ENCODE measurements at places on chromosomes 1 and 21.

DNA sequence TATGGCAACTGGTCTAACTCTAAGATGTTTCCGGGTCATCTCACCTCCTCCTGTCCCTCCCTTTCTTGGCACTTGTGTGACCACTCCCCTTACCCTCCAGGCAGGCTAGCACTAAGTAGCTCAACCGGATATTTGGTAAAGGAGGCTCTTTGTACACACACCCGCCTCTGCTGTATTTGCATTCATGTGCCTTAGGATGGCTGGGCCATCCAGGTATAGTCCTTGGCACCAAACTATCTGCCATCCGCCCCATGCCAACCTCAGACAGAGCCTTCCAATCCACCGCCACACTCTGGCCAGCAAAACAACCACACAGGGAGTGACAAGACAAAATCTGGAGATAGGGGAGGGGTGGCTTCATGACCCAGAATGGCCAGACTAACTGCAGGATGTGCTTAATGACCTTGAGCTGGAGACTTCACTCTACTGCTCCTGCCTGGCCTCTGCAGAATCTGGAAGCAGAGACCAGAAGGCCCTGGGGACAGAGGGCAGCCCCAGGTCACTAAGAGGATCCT lies 59.5 kb downstream of the CDK18 start:
- DNase-seq = no peak

- no peak for DNase-seq
These were observed 197.2 kb downstream of the NFIA start for GRCh38 chr1:61279570-61279969.

DNA sequence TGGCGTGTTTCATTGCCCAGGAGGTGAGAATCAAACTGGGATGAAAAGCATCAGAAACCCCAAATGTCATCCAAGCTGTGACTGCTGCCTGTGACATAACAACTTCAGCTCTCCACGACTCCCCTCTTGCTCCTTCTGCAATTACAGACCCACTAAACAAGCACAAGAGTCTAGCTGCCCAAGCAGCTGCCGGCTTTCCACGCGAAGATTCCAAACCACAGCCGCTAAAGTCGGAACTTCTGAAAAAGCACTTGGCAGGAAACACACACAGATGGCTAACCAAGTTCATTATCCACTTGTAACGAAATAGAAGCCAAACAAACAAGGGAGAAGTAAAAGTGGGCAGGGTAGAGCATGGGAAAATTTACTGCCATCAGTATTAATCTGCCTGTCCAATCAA lies 198.1 kb downstream of the SLC35F3 start:
- DNase-seq = peak; percentile 80

- peak; percentile 3 for DNase-seq
These were observed 81.0 kb downstream of the PDE9A start for GRCh38 chr21:42734323-42734971.

DNA sequence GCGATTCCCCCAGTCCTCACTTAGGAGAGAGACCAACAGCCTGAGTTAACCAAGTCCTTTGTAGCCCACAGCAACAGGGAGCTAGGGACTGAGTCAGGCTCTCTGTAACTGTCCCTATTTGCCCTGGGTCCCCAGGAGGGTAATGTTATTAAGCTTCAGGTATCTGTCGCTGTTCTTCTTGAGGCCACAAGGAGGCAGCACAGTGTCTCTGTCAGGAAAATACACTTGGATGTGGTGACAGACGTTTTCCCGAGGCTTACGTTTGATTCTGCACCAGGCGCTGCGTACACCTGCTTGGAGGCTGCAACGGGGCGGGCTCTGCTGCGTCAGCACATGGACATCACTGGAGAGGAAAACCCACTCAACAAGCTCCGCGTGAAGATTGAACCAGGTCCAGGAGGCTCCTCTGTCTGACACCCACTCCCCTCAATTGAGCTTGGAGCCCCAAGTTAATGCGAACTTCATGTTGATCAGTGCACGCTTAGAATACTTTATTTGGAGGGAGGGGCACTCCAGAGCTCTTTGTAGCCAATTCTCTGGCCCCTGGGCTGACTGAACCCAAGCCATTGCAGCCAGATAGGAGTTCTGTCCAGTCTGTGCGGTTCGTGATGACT lies 10.7 kb upstream of the ELF3 start:
- DNase-seq = peak; percentile 65

GRCh38 chr1:175574566-175574965 lies 168.8 kb downstream of the TNR start:
- no peak for DNase-seq

DNA sequence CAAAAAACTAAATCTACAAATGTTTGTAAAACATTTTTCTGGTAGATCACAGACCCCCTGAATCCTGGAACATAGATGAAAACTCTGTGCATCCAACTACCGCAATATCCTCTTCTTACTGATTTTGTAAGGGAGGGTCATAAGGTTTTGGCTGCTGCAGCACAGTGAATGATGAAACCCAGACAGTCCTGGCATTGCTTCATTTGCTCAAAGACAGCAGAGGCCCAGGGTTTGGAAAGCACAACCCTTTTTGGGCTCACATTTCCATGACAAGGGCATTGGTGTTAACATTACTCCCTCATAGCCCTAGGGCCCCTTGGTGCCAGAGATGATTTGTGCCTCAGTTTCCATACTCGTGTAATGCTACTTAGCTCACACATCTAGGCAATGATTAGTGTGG lies 51.2 kb downstream of the PLXNA2 start:
- no peak for DNase-seq
